ENCODE measurements at places on chromosomes 12 and 14. TPM values are rescaled to one million over a fixed set of nuclear protein-coding genes. Genes with fewer than 3 reads are reported as not detected.

- DNase-seq = peak; percentile 86
Measured at GRCh38 chr12:24560831-24561271, 388.1 kb downstream of the BCAT1 start.

DNA sequence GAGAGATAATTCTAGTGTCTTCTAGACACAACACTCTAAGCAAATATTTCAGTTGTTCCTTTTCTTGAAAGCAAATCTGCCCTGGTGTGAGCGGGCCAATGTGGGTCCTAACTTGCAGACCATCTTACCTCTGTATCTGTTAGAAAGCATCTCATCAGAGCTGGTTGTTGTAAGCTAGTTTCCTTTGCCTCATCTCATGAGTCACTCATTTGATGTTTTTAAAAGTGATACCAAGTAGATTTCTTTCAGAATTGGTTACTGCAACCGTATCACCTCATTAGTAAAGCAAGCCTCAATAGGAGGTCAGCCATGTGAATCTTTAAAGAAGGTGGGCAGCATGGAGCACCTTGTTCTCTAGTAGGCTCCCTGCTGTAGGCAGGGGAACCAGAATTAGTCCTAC is 78.6 kb downstream of the DAAM1 start:
- DNase-seq = no peak

DNA sequence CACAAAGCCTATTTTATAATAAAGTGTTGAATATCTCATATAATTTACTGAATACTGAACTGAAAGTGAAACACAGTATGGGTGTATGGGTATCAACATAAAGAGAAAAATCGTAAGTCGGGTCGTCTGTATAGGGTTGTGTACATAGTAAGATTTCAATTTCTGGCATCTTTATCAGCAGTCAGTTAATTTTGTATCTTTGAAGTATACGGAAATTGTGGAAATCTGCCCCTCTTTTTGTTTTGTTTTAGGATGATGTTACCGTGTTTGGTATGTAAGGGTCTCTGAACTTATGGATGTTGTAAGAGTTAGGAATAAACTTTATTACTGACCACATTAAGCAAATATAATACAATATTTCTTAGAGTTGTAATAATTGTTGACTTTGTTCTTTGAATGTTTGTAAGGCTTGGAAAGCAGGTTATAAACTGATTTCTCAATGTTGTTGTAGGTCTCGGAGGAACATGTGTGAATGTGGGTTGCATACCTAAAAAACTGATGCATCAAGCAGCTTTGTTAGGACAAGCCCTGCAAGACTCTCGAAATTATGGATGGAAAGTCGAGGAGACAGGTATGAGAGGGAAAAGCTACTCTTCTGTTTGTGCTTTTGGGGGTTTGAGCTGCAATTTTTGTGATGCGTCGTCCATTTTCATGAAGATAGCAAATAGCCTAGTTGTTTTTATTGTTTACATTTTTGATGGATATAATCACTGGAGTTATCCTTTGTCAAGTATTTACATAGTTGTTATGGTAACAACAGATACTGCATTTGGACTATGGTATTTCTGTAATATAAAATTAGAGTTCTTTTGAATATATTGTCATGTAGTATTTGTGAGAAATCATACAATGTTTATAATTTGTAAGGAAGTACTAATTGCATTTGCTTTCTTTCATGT is 12.0 kb downstream of the EID3 start:
- DNase-seq = no peak

DNA sequence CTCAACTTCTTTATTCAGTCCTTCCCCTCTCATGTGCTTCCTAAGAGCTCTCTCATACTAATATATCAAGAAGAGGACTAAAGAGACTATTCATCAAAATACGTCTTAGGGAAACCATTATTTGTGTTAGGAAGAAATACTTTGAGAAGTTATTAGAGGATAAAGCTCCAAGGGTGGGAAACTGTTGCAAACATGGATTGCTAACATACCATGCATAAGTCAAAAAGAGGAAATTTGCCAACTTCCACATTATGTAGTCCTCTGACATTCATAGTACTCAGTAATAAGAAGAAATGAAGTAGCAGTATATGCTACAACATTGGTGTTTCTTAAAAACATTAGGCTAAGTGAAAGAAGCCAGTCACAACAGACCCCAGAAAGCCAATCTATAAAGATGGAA is 128.8 kb upstream of the CLEC14A start:
- DNase-seq = no peak

- DNase-seq = no peak
Measured at GRCh38 chr14:101116486-101117130, 213.1 kb upstream of the RTL1 start.

The PRB2 gene
- not detected for total RNA-seq

The ABCD2 gene
- total RNA-seq = 0.72 TPM

The TMEM30B gene
- 12.3 TPM for total RNA-seq
